Colonic mucosa (tissue), 4 donors: ENCODE measurements at places on chromosomes 5 and 9. TPM values are rescaled to one million over a fixed set of nuclear protein-coding genes. Genes with fewer than 3 reads are reported as not detected.

The MARCHF11 gene
- total RNA-seq, result not detected

DNA sequence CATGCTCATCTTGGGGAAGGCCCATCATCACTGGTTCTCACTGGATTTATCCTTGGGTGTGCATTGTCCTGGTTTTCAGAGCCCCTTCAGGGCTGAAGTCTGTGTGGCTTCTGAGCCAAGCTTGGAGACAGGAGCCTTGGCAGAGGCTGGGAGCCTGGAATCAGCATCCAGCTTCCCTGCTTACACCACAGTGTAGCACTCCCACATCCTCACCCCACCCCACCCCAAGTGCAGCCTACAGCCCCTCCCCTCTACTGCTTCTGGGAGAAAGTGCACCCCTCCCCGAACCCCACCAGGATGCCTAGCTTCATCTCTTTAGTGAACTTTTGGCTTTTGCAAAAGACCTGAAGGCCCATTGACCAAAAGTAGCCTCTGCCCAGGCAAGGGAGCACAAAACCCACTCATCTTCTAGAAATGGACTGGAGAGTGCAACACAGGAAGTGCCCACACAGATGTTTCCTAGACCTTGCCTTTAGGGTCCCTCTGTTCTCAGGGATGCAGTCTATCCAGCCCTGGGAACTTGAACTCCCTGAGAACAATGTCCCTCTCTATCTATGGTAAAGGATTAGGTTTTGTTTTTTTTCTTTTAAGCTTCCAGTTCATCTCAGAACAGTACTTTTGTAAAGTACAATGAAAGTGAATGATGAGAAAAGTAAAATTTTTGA lies 189.7 kb downstream of the PALM2AKAP2 start:
- no peak overlapping the region for H3K27ac ChIP-seq
- no peaks in the 10 kb centered on the region for H3K36me3 ChIP-seq
- DNase-seq, result no peak

The CFAP157 gene
- total RNA-seq, result not detected

GRCh38 chr9:79768194-79768593 lies 196.4 kb downstream of the TLE4 start:
- H3K36me3 ChIP-seq, result no peaks in the 10 kb centered on the region
- H3K27ac ChIP-seq, result no peak overlapping the region
- no peak for DNase-seq
- no peak overlapping the region for H3K4me3 ChIP-seq

DNA sequence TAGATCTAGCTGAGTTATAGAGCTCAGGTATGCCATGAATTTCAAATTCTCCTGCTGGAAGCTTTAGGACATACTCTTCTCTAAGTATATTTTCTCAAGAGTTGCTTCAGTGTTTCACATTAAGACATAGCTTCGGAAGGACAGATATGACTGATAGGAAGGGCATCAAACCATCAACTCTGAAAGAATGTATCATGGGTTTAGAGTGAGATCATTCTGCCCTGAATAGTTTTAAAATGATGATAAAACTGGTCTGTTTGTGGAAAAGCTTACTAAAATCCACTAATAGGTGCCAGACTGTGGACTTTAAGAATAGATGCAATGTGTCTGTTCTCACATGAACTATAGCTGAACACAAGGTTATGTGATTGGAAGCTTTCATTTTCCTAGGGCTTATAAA lies 8.4 kb downstream of the SPEF2 start:
- no peaks in the 10 kb centered on the region for H3K4me1 ChIP-seq
- DNase-seq, result no peak
- H3K27ac ChIP-seq, result no peak overlapping the region
- H3K36me3 ChIP-seq, result no peaks in the 10 kb centered on the region
- no peak overlapping the region for H3K4me3 ChIP-seq

The RFESD gene
- total RNA-seq, result 0.89 TPM

DNA sequence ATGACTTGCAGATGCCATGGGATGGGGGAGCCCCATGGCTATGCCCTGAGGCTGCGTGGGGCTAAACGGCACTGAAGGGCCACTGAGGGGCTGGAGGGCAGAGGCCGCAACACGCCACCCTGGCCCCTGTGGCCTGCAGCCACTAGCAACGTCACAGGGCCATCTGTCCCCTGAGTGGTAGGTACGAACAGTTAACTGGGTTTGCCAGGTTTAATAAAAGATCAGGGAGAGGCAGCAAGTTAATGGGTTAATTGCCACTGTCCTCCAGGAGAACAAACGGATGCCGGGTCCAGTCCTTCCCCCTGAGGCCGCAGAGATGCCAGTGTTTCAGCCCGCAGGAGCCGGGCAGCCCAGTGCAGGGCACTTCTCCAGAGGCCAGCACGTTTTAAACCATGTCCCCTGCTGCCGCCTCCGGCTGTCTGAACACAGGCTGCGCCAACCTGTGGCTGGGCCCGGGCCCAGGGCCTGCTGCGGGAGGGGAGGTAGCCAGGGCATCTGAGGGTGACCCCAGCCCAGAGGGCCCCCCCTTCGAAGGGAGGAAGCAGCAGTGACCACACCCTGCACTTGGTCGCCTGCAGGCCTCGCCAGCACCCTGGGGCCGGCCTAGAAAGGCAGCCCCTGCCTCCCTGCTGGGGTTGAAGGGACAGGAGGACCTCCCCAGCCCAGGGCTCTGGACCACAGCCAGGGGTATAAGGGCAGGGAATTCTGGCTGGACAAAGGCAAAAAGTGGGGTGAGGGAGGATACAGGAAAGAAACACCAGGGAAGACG lies 227.3 kb downstream of the FANCC start:
- no peaks in the 10 kb centered on the region for H3K36me3 ChIP-seq
- peak overlapping the region; percentile 54 for H3K27ac ChIP-seq
- H3K27me3 ChIP-seq, result no peaks in the 10 kb centered on the region
- no peak overlapping the region for H3K4me3 ChIP-seq

The HEXB gene
- 197 TPM for total RNA-seq

DNA sequence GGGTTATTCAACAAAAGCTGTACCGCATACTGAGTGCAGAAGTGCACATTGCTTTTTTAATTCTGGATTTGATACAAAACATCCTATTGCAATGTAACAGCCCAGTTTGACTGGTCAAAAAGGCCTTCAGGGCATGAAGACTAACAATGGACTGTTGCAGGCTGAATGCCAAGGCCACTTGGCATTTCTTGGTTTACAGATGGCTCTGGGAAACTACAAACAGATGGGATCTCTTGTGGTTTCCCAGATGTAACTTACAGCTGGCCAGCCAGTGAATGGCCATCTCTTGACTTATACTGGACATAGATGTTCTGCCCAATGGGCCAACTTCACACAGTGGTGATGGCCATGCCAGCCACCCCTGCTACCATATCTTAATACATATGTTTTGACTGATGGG lies 36.8 kb downstream of the UGT3A2 start:
- no peaks in the 10 kb centered on the region for H3K36me3 ChIP-seq
- no peak overlapping the region for H3K27ac ChIP-seq
- H3K4me3 ChIP-seq, result no peak overlapping the region
- no peaks in the 10 kb centered on the region for H3K4me1 ChIP-seq

The LRRTM2 gene
- total RNA-seq, result 0.10 TPM

GRCh38 chr9:115393976-115394775 lies 276.2 kb upstream of the TNC start:
- H3K36me3 ChIP-seq, result no peaks in the 10 kb centered on the region
- DNase-seq, result no peak
- H3K27me3 ChIP-seq, result no peaks in the 10 kb centered on the region
- no peak overlapping the region for H3K27ac ChIP-seq

- no peaks in the 10 kb centered on the region for H3K27me3 ChIP-seq
- no peak overlapping the region for H3K4me3 ChIP-seq
- DNase-seq, result no peak
Measured at GRCh38 chr9:38229504-38230155, 160.6 kb upstream of the SHB start.

DNA sequence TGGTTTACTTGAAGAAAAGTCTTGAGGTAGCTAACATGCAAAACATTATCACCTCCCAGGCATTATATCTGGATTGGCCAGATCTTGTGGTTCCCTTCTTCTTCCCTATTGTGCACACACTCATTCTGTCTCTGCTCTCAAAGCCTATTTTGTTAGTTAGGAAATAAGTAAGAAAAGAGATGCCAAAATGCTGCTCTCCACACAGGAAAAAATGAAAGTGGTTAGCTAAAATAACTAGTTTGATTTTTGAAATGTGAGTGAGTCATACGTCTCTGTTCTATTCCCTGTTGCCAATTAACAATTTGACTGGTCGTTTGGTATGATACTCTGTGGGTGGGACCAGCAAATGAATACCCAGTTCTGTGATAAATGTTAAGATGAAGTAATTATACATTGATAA lies 28.1 kb downstream of the LMNB1 start:
- no peaks in the 10 kb centered on the region for H3K27me3 ChIP-seq
- no peak overlapping the region for H3K27ac ChIP-seq
- no peaks in the 10 kb centered on the region for H3K36me3 ChIP-seq
- H3K4me1 ChIP-seq, result no peaks in the 10 kb centered on the region
- H3K4me3 ChIP-seq, result no peak overlapping the region
- DNase-seq, result no peak

- no peak for DNase-seq
- no peak overlapping the region for H3K4me3 ChIP-seq
- H3K27me3 ChIP-seq, result no peaks in the 10 kb centered on the region
- H3K4me1 ChIP-seq, result no peaks in the 10 kb centered on the region
- H3K27ac ChIP-seq, result no peak overlapping the region
Measured at GRCh38 chr5:160556846-160557245, 135.2 kb downstream of the PTTG1 start.

DNA sequence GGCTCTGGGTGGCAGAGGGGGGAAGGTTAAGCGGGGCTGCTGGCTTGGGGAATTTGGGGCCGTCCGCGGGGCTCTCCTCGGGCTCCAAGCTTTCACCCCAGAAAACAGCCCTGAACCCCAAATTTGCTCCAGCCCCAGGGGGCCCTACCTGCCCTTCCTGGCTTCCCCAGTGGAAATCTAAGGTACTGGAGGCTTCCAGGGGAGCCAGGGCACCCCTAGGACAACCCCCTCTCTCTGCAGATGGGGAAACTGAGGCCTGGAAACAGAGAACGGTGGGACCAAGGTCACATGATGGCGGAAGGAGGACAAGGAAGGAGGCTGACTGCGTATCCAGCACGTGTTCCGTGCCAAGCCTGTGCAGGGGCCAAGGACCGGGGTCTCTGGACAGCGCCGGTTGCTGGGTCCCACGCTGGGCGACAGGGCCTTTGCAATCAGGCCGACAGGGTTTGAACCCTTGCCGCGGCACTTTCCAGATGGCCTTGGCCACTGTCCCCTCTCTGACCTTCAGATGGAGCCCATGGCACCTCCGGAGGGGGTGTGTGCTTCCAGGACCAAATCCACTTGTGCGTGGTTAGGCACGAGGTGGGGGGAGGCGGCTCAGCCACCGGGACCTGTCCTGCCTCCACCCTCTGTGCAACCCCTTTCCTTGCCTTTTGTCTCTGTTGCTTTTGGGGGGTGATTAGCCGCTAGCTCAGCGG lies 183.1 kb downstream of the C9orf50 start:
- no peaks in the 10 kb centered on the region for H3K36me3 ChIP-seq
- no peak overlapping the region for H3K27ac ChIP-seq
- peaks cover 27% of the 10 kb centered on the region for H3K27me3 ChIP-seq

GRCh38 chr9:118809160-118809625 lies 560.0 kb downstream of the BRINP1 start:
- H3K4me1 ChIP-seq, result no peaks in the 10 kb centered on the region
- H3K36me3 ChIP-seq, result no peaks in the 10 kb centered on the region
- no peak overlapping the region for H3K4me3 ChIP-seq
- no peak for DNase-seq
- H3K27me3 ChIP-seq, result no peaks in the 10 kb centered on the region

GRCh38 chr5:3105581-3105980 lies 354.1 kb upstream of the IRX2 start:
- H3K4me3 ChIP-seq, result no peak overlapping the region
- no peaks in the 10 kb centered on the region for H3K4me1 ChIP-seq
- H3K27ac ChIP-seq, result no peak overlapping the region
- no peaks in the 10 kb centered on the region for H3K36me3 ChIP-seq
- no peaks in the 10 kb centered on the region for H3K27me3 ChIP-seq

DNA sequence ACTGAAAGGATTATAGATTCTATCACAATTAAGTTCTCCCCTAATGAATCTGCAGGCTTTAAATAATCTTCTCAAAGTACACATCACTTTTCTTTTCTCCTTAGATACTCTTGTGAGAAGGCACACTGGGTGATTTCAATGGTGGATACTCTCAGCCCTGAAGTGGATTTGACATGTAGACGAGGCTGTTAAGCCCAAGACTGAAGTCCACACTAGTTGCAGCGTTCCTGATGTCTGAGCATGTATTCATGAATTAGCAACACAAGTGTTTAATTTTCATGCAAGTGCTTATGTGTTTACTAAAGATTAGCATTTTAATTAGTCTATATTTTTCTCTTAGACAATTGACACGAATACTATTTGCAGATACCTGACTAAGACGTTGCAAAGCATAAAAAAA lies 218.9 kb downstream of the TMEM161B start:
- no peaks in the 10 kb centered on the region for H3K27me3 ChIP-seq
- no peaks in the 10 kb centered on the region for H3K36me3 ChIP-seq
- no peaks in the 10 kb centered on the region for H3K4me1 ChIP-seq
- H3K27ac ChIP-seq, result no peak overlapping the region
- no peak overlapping the region for H3K4me3 ChIP-seq

The EXD3 gene
- total RNA-seq, result 36.4 TPM

DNA sequence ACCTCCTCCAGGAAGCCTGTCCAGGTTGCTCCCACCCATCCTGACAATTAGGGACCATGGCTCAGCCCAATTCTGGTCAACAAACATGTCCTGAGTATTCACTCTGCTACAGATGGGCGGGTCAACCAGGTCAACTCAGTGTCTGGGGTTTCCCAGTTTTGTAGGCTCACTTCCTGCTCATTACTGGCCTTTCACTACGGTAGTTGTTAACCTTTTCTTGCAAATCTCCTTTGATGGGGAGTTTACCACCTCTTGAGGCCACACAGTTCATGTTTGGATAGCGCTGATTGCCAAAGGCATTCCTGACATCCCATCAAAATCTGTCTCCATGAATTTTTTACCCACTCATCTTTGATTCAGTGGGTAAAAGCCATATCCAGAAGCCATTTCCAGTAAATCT lies 13.8 kb downstream of the TMEM8B start:
- H3K4me1 ChIP-seq, result peaks cover 8% of the 10 kb centered on the region
- H3K27ac ChIP-seq, result no peak overlapping the region
- no peak overlapping the region for H3K4me3 ChIP-seq

GRCh38 chr5:86143837-86144236 lies 473.9 kb upstream of the COX7C start:
- no peak overlapping the region for H3K4me3 ChIP-seq
- no peaks in the 10 kb centered on the region for H3K4me1 ChIP-seq
- peak; percentile 45 for DNase-seq
- no peak overlapping the region for H3K27ac ChIP-seq
- no peaks in the 10 kb centered on the region for H3K27me3 ChIP-seq
- no peaks in the 10 kb centered on the region for H3K36me3 ChIP-seq

The MCC gene
- total RNA-seq, result 1.9 TPM

The EGFLAM gene
- total RNA-seq, result 2.0 TPM

GRCh38 chr9:110334871-110335270 lies 2.8 kb downstream of the TXNDC8 start:
- no peaks in the 10 kb centered on the region for H3K36me3 ChIP-seq
- no peak overlapping the region for H3K4me3 ChIP-seq
- H3K27me3 ChIP-seq, result no peaks in the 10 kb centered on the region
- H3K27ac ChIP-seq, result no peak overlapping the region
- no peaks in the 10 kb centered on the region for H3K4me1 ChIP-seq
